ENCODE measurements at places on chromosomes 5 and 9. TPM values are rescaled to one million over a fixed set of nuclear protein-coding genes. Genes with fewer than 3 reads are reported as not detected.

DNA sequence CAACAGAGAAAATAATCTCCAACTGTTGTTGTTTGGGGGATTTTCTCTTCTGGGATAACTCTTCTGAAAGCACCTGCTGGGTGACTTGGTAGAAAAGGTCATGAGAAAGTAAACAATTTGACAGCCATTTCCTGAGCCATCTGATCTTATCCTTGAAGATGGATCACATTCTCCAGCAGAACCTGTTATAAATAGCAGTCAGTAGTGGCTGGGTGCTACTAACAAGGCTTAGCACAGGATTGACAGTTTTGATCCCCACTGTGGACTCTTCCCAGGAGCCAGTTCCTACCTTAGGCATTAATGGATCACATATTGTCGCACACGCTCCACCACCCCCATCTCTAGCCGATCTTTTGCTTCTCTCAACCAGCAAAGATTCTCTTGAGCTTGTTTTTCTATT is 220.2 kb downstream of the PLK2 start:
- DNase-seq, result no peak

DNA sequence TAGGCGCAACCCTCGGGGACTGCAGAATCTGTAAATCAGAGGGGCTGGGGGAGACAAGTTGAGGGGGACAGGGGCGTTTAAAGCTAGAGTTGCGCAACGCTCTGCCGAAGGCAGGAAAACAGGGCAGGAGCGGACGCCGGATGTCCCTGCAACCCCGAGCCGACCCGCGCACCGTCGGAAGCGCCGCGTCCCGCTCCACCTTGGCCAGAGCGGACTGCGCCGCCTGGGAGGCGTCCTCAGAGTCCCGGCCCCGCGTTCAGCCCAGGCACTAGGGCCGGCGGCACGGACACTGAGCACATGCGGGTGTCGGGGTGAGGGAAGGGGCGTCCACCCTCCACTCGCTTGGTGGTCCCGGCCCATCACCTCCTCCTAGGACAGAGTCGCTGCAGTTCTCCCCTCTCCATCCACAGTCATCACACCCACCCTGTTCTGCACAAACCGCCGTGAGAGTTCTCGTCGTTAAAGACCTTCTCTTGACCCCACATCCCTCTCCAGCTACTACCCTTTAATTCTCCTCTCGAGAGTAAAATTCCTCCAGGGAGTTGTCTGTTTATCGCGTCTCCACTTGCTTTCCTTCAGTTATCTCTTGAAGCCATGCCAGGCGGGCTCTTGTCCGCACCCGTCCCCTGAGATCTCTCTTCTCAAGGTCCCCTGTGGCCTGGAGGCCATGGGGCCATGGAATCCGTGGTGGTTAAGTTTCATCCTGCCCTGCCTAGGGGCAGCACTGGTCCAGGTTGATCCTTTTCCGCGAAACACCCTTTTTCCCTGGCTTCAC is 796 bp upstream of the PDLIM7 start:
- DNase-seq, result no peak

- DNase-seq, result no peak
Observed at GRCh38 chr9:98575379-98576346, 133.1 kb downstream of the GABBR2 start.

DNA sequence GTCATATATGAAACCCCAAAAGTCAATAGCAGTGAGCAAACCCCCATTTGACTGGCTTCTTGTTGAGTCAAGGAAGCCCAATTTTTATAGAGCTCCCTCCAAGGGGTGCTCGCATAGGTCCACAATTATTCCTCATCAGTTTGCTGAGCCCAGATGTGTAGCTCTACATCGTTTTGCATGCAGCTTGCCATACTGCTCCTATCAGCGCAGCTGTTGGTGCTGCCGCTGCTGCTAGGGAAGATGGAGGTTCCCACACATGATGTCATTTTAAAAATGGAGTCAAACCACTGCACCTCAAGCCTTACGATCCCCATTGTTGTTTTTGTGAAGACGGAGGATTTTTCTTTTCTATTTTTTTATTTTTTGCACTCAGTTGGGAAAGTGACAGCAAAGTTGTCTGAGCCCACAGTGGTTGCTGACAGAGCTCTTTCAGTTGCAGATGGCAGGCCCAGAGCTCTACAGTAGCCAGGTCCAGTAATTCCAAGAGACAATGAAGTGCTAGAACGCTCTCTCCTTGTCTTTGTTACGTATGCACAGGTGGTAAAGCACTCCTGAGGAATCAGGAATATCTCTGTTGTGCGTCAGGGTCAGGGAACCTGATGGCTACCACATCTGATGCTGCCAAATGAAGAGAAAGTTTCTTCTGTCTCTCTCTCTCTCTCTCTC is 23.2 kb upstream of the C5orf63 start:
- no peak for DNase-seq

DNA sequence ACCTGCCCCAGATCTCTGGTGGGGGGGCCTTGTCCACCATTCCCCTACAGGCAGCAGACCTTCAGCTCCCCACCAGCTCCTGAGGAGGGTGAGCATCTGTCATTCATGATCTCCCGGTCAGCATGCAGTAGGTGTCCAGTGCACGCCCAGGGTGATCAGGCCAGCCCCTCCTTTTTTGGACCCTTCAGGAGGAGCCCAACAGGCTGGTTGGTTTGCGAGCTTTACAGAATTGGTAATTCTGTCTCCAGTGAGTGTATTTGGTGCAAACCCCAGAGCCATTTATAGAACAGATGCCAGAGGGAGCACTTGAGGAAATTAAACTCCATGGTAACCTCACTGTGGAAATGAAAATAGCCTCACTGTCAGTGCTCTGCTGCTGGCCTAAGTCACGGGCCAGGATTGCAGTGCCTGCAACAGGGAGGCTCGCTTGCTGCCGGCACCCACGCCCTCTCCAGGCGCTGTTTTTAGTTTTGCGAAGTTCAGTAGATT is 23.4 kb downstream of the WNK2 start:
- DNase-seq, result no peak

DNA sequence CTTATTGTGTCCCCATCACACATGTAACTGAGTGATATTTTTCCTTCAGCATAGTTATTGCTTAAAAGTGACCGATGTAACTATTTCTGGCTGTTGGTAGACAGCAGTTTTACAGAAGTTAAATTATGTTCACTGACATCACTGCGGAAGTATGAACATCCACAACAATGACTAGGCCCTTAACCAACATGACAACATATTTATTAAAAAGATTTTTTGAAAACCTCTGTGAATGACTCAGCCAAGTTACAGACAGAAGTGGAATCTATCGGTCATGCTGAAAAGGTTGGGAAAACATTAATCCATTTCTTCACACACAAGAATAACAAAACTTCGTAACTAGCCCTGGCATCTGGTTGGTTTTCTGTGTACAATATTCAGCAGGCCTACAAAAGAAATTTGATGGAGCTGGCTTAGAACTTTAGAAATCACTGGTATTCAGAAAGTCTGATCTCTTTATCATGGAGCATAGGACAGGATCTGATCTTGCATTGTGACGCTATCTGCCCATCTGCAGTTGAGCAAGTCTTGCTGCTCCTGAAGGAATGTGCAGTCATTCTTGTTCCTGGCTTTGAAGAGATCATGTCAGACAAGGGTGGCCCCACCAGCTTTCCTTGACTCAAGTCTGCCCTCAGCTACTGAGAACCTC is 6.5 kb downstream of the GLIS3 start:
- DNase-seq, result no peak

DNA sequence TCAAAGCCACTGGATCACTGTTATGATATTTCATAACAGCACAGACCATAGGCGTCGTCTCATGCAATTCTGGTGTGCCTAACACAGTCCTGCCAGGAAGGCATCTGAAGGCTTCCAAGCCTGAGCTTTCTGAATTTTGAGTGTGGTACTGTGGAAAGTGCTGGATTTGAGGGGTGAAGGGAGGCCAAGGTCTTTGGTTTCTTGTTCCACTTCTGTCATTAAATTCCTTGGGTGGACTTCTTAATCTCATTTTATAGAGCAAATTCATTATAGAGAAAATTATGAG is 441.3 kb upstream of the PIK3R1 start:
- no peak for DNase-seq

GRCh38 chr5:178336889-178337288 is 104.3 kb upstream of the PHYKPL start:
- no peak for DNase-seq

- no peak for DNase-seq
Observed at GRCh38 chr9:112446526-112446925, 40.1 kb upstream of the KIAA1958 start.

DNA sequence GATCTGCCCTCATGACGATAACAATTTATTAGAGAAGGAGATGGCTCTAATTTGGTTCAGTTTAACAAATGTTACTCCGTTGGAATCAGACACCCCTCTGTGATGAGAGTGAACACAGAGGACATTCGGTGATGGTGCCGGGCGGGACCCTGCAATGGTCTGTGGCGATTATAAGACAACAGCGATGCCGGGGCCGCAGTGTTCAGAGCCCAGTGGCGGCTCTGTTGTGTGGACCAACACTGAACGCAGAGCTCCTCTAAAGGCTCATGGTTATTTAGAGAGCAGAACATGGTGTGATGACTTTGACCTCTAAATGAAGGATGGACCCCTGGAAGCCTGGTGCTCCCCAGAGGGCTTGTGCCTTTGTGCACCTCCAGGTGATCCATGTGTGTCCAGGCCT is 21.2 kb downstream of the UBE2QL1 start:
- DNase-seq, result no peak

- no peak for DNase-seq
Observed at GRCh38 chr5:175211956-175212756, 231.8 kb downstream of the DRD1 start.

DNA sequence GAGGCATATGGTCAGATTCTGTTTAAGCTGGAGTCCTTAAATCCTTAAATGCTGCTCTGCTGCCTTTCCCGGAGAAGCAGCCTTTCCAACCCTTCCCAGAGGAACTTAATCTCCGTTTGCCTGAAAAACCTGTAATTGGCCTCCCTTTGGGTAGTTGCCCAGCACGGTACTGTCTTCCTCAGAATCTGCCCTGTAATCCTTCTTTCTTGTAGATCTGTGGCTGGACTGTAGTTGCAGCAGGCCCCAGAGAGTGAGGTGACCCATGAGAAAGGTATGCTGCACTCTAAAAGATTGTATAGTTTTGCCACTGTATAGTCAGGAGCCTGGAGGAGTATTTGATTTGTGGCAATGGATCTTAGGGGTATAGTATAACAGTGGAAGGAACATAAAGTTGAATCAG is 11.7 kb downstream of the SPIN1 start:
- DNase-seq, result no peak

DNA sequence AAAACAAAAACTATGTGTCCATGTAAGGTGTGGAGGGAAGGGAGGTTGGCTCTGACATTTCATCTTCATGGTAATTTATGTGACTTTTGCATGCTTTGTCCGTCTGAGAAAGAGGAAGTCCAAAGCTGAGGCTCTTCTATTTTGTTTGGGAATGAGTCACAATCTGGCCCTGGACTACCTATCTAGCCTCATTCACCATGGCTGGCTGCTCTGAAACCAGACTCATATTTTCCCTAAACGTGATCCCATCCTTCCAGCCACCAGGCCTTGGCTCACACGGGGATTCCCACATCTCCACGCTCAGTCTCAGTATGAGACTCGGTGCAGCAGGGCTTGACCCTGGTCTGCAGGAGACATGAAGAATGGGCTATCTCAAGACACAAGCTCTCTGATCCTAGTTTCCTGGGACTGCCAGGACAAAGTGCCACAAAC is 672.8 kb downstream of the ACTL7B start:
- no peak for DNase-seq

GRCh38 chr9:131582056-131582455 is 36.7 kb downstream of the PRRT1B start:
- DNase-seq, result no peak

DNA sequence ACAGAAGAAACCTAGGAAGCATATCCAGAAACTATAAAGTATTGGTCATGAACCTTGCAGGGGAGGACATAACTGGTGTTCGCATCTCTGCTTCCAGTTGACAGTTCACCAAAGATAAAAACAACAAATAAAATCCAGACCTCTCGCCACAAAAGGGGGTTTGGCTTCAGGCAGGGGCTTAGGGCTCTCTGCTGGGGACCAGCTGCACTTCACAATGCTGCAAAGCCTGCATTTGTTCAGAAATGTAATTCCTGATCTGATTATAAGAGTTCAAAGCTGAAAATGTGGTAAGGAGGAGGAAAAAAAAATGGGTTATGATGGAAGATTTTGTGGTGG is 79.0 kb downstream of the PDE4D start:
- no peak for DNase-seq

- no peak for DNase-seq
Observed at GRCh38 chr9:81242866-81243265, 446.5 kb downstream of the TLE1 start.

GRCh38 chr5:39713250-39713916 is 288.6 kb upstream of the DAB2 start:
- DNase-seq, result no peak

GRCh38 chr5:138488481-138488945 is 23.2 kb downstream of the EGR1 start:
- no peak for DNase-seq

DNA sequence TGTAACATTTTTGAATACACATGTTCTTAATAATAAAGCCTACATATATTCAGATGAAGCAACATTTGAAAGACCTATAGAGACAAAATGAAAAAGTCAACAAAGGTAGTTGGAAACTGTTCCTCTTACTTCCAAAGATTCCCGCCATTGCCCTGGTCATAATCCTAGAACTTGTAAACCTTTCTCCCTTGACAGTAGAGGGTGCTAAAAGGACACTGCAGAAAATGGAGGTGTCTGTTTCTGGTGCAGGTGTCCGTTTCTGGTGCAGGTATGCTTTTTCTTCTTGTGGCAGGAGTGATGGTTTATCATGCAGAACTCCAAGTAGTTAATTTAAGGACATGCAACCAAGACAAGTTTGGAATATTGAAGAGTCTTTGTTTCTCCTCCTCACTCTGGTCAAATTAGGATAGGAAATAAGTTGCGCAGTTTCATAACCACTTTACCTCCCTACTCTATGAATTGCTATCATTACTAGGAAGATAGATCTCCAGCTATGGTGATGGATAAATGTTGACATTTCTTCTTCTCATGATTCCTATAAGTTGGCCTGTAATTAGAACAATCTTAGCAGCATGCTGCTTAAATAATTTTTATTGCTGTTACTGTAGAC is 56.0 kb upstream of the FAM174A start:
- DNase-seq, result no peak

- DNase-seq, result no peak
Observed at GRCh38 chr5:133509742-133510079, 102.6 kb downstream of the FSTL4 start.

GRCh38 chr5:124446120-124446519 is 300.3 kb downstream of the ZNF608 start:
- no peak for DNase-seq

- no peak for DNase-seq
Observed at GRCh38 chr5:3828761-3829160, 233.1 kb downstream of the IRX1 start.

- DNase-seq, result no peak
Observed at GRCh38 chr5:109281136-109281690, 128.6 kb downstream of the PJA2 start.

- DNase-seq, result no peak
Observed at GRCh38 chr9:109001275-109001676, 12.0 kb downstream of the CTNNAL1 start.

The CPEB4 gene
- total RNA-seq, result 76.2 TPM

The ANKRD18B gene
- total RNA-seq, result not detected

The GRM6 gene
- total RNA-seq, result under 0.01 TPM

The FBXO38 gene
- total RNA-seq, result 86.8 TPM

The INSL4 gene
- total RNA-seq, result not detected

The OGN gene
- total RNA-seq, result 17.5 TPM

The SPINK6 gene
- total RNA-seq, result not detected

The DMAC1 gene
- total RNA-seq, result 32.2 TPM

The FPGS gene
- 18.3 TPM for total RNA-seq

The GLRA1 gene
- under 0.01 TPM for total RNA-seq

The DNM1 gene
- total RNA-seq, result 73.8 TPM

The NR2F1-AS1 gene
- 60.7 TPM for total RNA-seq

Measured in frontal cortex (tissue), 4 donors.